ENCODE measurements at places on chromosomes 12 and 14. TPM values are rescaled to one million over a fixed set of nuclear protein-coding genes. Genes with fewer than 3 reads are reported as not detected.

DPY19L2 gene
- 6.6 TPM for total RNA-seq

SLC24A4 gene
- total RNA-seq = not detected

CISTR gene
- total RNA-seq = not detected

ACVRL1 gene
- 0.36 TPM for total RNA-seq

MFAP5 gene
- not detected for total RNA-seq

- H3K4me1 ChIP-seq = no peaks in the 10 kb centered on the region
- H3K36me3 ChIP-seq = no peaks in the 10 kb centered on the region
- H3K27me3 ChIP-seq = no peaks in the 10 kb centered on the region
- H3K4me3 ChIP-seq = no peak overlapping the region
Observed at GRCh38 chr14:75318353-75318752, 39.7 kb downstream of the FOS start.

DNA sequence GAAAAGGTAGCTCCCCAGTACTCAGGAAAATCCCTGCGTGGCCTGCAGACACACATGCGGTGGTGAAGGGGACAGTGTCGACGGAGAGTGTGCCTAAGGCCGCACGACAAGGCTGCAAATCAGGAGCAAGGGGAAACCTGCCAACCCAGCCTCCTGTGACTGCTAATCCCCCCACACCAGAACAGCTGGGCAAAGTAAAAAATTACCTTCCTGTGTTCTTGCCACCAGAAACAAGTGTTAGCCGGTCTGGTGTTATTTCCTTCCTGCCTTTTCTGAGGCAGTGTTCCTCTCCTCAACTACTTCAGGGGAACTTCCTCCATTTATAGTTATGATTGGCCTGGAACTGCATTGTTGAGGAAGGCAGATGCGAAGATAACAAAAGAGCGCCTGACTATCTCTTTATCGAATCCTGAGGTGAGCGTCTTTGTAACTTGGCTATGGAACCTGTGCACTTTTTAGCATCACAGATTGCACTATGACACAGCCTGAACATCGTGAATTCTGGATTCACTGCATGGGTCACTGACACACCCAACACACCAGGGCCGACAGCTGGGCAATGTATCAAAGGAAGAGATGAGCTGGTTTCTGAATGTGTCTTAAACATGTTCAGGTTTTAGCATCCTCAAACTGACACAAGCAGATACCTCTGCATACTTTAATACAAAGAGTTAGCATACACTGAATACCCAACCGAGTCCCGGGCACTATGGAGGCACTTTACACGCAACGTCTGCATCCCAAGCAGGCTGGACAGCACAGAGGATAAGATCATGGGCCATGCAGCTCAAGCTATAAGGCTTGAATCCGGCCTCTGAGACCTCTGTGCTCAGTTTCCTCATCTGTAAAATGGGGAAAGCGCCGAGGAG lies 28.9 kb downstream of the SLC15A4 start:
- H3K4me1 ChIP-seq = no peaks in the 10 kb centered on the region
- no peak overlapping the region for H3K4me3 ChIP-seq
- H3K27me3 ChIP-seq = no peaks in the 10 kb centered on the region
- no peak for DNase-seq
- H3K27ac ChIP-seq = no peak overlapping the region

DNA sequence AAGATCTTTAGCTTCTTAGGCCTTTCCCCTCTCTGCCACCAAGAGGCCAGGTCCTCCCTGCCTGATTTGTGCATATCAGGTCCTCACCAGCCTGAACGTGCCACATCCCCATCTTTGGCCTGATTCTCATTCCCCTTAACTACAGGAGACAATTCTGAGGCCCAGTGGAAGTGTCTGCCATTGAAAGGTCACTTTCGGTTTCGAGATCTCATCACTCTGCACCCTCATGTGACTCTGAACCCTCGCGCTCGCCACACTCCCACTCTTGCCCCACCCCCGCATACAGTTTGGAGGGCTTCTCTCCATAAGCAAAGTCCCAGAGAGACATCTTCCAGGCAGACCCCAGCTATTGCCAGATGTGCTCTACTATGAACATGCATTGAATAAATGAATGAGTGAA lies 189.0 kb downstream of the NTF3 start:
- H3K36me3 ChIP-seq = no peaks in the 10 kb centered on the region
- H3K4me3 ChIP-seq = no peak overlapping the region
- H3K4me1 ChIP-seq = no peaks in the 10 kb centered on the region
- H3K27ac ChIP-seq = no peak overlapping the region

DNA sequence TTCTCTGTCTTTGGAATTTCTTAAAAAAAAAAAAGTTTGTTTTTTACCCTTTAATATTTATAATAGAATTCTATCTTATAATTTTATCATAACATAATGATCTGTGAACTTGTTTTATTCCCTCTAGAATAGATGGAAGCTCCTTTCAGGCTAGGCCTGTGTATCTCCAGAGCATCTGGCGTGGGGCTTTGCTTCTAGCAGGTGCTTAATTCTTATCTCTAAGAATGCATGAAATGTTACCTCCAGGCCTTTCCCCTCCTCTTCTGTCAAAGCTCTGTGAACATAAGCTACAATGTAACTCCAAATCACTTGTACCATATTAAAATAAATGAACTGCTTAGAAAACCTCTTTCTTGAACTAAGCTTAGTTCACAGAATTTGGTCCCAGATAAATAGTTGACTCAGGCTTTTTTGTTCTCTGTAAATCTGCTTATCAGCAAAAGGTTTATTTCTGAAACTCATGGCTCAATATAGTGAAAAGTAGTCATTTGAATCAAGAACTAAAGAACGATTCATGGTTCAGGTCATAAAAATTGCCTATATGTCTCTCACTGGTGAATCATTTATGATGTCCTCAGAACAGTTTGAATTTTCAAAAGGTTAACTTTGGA lies 407.1 kb downstream of the TRHDE start:
- no peaks in the 10 kb centered on the region for H3K36me3 ChIP-seq
- no peak overlapping the region for H3K27ac ChIP-seq
- H3K4me1 ChIP-seq = no peaks in the 10 kb centered on the region
- no peaks in the 10 kb centered on the region for H3K27me3 ChIP-seq

DNA sequence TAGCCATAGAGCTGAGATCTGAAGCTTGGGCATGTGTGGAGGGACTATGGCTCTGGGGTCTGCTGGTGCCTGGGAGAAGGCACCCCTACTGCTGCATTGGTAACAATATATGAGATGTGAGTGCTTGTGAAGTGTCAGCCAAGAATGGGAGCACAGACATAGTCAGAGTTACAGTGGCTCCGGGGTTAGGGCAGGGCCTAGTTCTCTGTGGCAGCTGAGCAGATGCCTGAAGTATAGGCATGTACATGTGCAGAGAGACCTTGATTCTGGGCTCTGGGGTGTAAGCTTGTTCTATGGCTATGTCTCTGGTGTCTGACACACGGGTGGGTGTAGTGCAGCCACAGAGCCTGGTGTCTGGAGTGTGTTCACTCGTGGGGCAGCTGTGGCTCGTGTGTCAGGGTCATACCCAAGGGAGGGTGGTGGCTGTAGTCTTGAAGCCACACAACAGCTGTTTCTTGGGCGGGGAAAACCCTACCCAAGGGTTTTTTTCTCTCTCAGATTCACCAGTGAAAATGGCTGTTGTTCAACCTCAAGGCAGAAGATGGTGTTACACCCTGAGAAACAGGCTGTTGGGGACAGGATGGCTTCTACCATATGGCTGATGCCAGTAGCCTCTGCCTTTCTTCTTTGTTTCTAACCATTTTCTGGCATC lies 11.9 kb upstream of the TCL1A start:
- no peaks in the 10 kb centered on the region for H3K36me3 ChIP-seq
- H3K27ac ChIP-seq = no peak overlapping the region
- DNase-seq = no peak
- H3K27me3 ChIP-seq = no peaks in the 10 kb centered on the region
- H3K4me1 ChIP-seq = no peaks in the 10 kb centered on the region
- H3K4me3 ChIP-seq = no peak overlapping the region

GRCh38 chr14:93295541-93296220 lies 37.2 kb downstream of the BTBD7 start:
- no peaks in the 10 kb centered on the region for H3K4me1 ChIP-seq
- H3K27me3 ChIP-seq = no peaks in the 10 kb centered on the region
- H3K36me3 ChIP-seq = no peaks in the 10 kb centered on the region
- no peak overlapping the region for H3K27ac ChIP-seq

DNA sequence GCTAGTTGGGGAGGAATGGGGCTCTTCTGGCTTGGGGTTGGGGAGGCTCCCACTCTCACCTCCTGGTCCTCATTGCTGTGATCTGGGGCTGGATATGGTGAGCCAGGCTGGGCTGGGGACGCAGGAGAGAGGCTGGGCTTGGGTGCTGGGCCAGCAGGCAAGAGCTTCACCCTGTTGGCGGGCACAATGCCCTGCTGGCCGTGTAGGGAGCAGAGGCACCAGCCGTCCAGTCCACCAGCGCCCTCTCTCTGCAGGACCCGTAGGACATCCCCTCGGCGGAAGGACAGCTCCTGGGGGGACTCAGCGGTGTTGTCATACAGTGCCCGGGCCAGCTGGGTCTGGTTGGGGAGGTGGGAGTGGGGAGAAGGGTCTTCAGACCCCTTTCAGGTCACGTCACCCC lies 4.5 kb downstream of the EFS start:
- H3K27me3 ChIP-seq = peaks cover 3% of the 10 kb centered on the region
- H3K4me1 ChIP-seq = no peaks in the 10 kb centered on the region
- no peaks in the 10 kb centered on the region for H3K36me3 ChIP-seq

GRCh38 chr12:122740351-122740750 lies 9.7 kb upstream of the HCAR1 start:
- H3K27ac ChIP-seq = no peak overlapping the region
- H3K36me3 ChIP-seq = no peaks in the 10 kb centered on the region
- H3K4me1 ChIP-seq = no peaks in the 10 kb centered on the region
- no peak overlapping the region for H3K4me3 ChIP-seq

DNA sequence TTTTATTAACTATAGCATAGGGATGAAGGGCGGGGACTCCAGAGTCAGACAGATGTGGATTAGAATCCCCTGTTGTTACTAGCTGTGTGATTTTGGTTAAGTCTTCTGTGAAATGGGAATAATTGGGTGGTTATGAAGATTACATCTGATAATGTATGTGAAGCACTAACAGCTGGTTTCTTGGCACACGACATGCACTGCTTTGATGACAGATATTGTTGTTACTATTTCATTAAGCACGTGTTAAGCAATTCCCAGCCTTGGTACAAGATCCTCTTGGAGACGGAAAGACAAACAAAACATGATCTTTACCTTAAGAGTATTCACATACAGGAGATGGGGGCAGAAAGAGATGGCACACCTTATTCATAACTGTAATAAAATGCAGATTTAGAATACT lies 7.9 kb downstream of the PPFIBP1 start:
- H3K27ac ChIP-seq = no peak overlapping the region
- H3K27me3 ChIP-seq = no peaks in the 10 kb centered on the region
- DNase-seq = no peak

DNA sequence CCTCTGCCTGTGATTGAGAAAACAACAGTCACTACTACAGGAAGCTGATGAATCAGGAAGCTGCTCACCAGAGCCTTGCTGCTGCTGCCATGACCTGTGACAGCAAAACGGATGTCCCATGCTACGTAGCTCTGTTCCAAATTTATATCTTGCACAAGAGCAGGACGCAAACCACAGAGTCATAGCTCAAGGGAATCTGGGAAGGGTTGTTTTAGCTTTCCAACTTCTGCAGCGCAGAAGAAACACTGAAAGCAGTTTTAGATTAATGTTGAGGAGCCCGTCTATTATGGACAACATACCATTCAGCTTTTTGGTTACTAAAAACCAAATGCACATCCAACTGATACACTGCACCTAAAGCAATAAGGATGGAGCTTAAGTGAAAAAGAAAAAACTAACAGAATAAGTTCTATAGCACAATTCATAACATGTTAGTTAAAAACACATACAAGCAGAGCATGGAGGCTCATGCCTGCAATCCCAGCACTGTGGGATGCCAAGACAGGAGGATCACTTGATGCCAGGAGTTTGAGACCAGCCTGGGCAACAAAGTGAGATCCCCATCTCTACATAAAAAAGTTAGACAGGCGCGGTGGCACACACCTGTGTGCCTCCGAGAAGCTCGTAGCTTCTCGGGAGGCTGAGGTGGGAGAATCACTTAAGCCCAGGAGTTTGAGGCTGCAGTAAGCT lies 1.7 kb upstream of the ANKRD33 start:
- H3K27me3 ChIP-seq = no peaks in the 10 kb centered on the region
- H3K36me3 ChIP-seq = no peaks in the 10 kb centered on the region
- no peak overlapping the region for H3K27ac ChIP-seq

GRCh38 chr14:77110286-77110685 lies 12.2 kb downstream of the CIPC start:
- H3K4me1 ChIP-seq = no peaks in the 10 kb centered on the region
- H3K4me3 ChIP-seq = no peak overlapping the region

- no peaks in the 10 kb centered on the region for H3K36me3 ChIP-seq
- no peak for DNase-seq
- H3K27ac ChIP-seq = no peak overlapping the region
- H3K4me1 ChIP-seq = no peaks in the 10 kb centered on the region
- no peak overlapping the region for H3K4me3 ChIP-seq
Observed at GRCh38 chr12:43723134-43723533, 35.5 kb downstream of the PUS7L start.

DNA sequence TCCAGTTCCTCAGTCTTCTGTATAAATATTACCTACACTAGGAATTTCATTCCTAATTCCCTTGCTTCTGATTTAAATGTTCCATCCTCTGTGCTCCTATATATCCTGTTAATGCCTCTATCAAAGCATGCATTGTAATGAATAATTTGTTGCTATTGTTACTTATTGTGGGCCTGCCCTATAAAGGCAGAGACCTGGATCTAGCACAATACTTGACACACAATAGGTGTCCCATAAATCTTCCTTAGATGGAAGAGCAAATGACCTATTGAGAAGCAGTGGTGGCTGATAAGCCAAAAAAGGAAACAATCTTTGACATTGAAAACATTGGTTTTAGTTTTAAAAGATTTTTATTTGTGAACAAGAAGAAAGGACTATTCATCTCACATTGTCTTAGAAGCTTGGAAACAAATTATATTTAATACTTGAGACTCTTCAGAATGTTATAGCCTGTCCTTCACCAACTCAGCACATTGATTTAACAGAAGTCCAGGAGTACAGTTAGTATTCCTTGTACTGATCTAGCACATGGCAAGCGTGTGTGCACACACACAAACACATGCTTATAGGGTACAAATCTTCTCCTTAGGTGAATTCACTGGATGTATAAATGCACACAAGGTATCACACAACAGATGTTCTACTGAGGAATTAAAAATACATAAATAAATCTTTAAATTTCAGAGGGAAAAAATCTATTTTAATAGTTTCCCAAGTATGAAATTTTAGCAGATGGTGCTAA lies 135.9 kb downstream of the DUSP6 start:
- H3K4me1 ChIP-seq = no peaks in the 10 kb centered on the region
- H3K36me3 ChIP-seq = no peaks in the 10 kb centered on the region
- H3K27me3 ChIP-seq = no peaks in the 10 kb centered on the region
- no peak overlapping the region for H3K27ac ChIP-seq
- DNase-seq = no peak
- H3K4me3 ChIP-seq = no peak overlapping the region
